Uterus (tissue), 4 donors: ENCODE measurements at places on chromosomes 5 and 9. TPM values are rescaled to one million over a fixed set of nuclear protein-coding genes. Genes with fewer than 3 reads are reported as not detected.

Gene PCDHB12
- total RNA-seq = 9.2 TPM

Gene LURAP1L
- total RNA-seq = 15.6 TPM

Gene SPAAR
- total RNA-seq = 11.7 TPM

Gene AQP7
- total RNA-seq = 1.3 TPM

Gene SLC1A1
- total RNA-seq = 19.2 TPM

Gene CSF2
- not detected for total RNA-seq

Gene HDAC3
- total RNA-seq = 68.0 TPM

Gene IFNA2
- total RNA-seq = not detected

Gene NUTM2F
- total RNA-seq = not detected

Gene ADAMTSL2
- total RNA-seq = 2.4 TPM

Gene PCDHB13
- 6.2 TPM for total RNA-seq

Gene PCDHA11
- total RNA-seq = 0.26 TPM

Gene NUP188
- 52.0 TPM for total RNA-seq

Gene GRIN1
- total RNA-seq = not detected

Gene SLC1A3
- total RNA-seq = 14.2 TPM

Gene MPDZ
- total RNA-seq = 74.0 TPM

Gene CCDC192
- total RNA-seq = 1.3 TPM

Gene NPR3
- total RNA-seq = 23.1 TPM

Gene GAPT
- total RNA-seq = 0.97 TPM

Gene IGFBPL1
- not detected for total RNA-seq

Gene GFI1B
- not detected for total RNA-seq

Gene HAUS6
- 14.4 TPM for total RNA-seq

Gene C9
- total RNA-seq = not detected

Gene NELFB
- 40.2 TPM for total RNA-seq

Gene SLC34A1
- not detected for total RNA-seq
